ENCODE measurements at places on chromosomes 7 and 10.

DNA sequence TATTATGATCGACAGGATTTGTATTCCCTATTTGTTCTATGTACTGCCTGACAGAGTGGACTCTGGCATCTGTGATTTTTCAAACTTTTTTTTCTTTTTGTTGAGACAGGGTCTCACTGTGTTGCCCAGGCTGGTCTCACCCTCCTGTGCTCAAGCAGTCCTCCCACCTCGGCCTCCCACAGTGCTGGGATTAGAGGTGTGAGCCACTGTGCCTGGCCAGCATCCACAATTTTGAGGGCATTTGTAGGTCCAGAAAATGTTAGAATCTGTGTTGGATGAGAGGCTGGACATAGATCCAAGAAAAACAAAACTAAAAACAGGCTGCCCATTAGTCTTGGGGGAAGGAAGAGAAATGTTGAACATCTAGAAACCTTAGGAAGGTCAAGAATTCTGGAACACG lies 34.3 kb downstream of the SGPL1 start:
- DNase-seq: no peak

DNA sequence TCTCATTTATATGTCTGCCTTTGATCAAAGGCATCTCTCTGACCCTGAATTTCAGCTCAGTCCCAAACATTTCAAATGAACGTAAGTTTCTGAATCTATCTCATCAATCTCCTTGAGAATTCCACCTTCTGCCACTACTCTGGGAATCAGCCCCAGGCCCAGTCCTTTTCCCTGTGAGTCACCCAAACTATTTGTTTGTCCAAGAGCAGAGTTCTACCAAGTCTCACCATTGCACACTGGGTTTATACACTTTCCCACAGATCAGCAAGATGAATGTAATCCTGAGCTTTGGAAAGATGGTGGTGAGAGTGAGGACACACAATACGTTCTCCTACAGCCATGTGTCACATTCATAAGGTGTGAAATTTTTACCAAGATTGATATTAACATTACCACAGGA lies 251.3 kb upstream of the VWC2 start:
- DNase-seq: no peak

DNA sequence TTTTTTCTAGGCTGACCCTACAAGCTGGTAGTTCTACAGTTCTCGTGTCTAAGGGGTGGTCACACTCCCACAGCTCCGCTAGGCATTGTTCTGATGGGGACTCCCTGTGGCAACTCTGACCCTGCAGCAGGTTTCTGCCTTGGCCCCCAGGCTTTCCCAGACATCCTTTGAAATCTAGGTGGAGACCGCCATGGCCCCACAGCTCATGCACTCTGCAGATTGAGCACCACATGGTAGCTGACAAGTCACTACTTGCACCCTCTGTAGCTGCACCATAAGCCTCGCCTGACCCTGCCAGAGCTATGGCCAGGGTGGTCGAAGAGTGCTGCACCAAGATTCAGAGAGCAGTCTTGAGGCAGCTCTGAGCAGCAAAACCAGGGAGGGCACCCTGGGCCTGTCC lies 275.6 kb downstream of the LHFPL3 start:
- DNase-seq: no peak

DNA sequence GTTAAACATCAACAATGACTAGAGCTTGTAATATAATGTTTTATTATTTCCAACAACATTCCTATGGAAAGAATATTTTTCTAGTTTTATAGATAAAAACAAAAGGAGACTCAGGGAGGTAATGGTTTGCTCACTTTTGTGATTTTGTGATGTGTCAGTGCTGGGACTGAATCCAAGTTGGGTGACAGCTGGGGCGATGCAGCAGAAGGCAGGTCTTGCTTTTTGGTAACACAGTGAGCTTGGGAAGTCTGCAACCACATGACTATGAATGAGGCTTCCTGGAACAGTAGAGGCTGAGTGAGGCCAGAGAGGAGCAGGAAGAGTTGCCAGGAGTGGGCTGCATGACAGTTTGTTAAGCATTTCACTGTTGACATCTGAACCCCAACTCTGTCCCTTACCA lies 4.9 kb upstream of the YKT6 start:
- no peak for DNase-seq

DNA sequence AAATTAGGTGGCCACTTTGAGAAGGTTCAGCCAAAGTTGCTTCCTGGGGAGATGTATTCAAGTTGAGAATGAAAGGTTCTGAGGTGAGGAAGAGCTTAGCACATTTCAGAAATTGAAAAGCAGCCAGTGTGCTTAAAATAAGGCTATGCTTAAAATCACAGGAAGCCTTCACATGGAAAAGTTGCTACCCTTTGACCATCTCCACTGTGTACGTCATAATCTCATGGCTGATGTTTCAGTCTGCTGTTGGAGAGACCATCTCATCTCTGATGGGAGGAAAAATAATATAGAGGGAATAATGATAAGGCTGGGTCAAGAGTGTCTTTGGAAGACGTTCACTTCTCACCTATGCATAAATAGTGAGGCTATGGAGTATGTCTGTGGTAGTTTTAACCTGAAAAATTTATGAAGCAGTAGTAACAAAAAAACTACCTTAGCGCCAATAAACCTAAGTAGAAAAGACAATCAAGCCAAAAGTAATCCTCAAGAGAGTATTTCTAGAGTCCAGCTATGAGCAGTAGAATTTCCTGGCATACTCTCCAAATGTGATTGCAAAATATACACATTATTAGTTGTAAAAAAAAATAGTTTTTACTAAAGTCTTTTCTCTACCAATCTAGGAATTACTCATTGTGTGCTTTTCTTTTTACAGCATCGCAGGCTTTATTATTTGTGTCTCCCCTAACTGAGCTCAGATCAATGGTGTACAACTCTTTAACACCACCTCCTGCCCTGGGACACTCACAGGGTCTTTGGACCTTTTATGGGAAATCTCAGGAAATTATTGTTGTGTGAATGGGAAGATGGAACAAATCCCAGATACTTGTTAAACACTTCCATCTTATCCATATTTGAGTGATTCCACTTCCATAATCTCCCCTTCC lies 435.2 kb upstream of the LRGUK start:
- DNase-seq: no peak

DNA sequence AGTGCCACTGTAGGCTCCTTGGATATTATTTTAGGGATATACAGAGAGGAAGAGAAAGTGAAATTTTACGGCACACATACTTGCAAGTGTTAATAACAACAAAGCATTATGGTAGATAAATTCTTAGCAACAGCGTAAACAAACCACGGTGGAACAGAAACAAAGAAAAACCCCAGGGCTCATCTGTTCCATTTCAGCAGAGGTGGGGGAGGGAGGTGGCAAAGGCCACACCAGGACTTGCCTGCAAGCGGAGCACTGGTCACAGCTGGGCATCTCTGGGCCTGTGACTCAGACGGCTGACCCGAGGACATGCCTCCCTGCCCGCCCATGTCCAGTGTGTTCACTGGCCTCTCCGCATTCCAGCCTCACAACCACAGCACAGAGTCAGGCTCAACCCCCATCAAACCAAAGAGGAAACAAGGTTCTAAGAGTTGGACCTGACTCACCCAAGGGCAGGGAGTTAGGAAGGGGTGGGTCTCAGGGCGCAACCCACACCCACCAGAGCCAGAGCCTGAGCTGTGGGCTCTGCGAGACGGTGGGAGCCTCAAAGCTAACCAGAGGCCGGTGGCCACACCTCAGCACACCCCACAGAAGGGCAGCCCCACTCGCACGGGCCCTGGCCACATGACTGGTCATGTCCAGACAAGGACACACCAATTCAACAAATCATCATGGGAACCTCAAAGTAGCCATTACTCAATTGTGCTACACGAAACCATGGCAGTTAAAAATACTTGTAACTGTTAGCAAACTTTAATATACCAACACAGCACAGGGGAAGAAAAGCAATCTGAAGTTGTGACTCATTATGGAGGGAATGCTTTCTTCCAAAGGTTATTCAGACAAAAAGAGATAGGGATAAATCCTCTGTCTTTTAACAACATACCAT lies 10.7 kb downstream of the ESYT2 start:
- DNase-seq: no peak

GRCh38 chr7:816751-817671 lies 15.3 kb upstream of the SUN1 start:
- no peak for DNase-seq

DNA sequence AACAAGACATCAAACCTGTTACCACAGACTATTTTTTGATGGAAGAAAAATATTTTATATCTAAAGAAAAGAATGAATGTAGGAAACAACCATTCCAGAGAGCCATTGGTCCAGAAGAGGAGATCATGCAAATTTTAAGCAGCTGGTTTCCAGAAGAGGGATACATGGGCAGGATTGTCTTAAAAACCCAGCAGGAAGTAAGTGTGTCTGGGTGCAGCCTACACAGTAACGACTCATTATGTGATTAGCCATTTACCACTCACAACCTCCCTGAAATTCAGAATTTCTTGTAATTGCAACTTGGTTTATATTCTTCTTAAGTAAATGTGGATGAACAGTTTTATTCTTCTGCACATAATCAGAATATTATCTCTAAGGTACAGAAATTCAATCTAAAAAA lies 46.2 kb downstream of the NOC3L start:
- no peak for DNase-seq

- no peak for DNase-seq
These were observed 3.0 kb upstream of the FAM200A start for GRCh38 chr7:99554939-99555338.

- DNase-seq: no peak
These were observed 226.6 kb downstream of the ARHGAP12 start for GRCh38 chr10:31702005-31702404.

GRCh38 chr10:82462910-82463551 lies 588.0 kb downstream of the NRG3 start:
- no peak for DNase-seq

- DNase-seq: no peak
These were observed 4.1 kb upstream of the CHN2 start for GRCh38 chr7:29190349-29191045.

Data from cerebellar nuclear complex (tissue), 1 donor.